Fibroblast of the aortic adventitia (primary cell): ENCODE measurements at places on chromosomes 2 and 18. TPM values are rescaled to one million over a fixed set of nuclear protein-coding genes. Genes with fewer than 3 reads are reported as not detected.

GRCh38 chr2:200787351-200788120, 24.2 kb upstream of the BZW1 start:
- DNase-seq, result peak; percentile 97

KCNK3 gene
- total RNA-seq, result 2.3 TPM in 1 of 2 replicates, not detected in the other

CENPA gene
- 9.2 TPM in 1 of 2 replicates, not detected in the other for total RNA-seq

GRCh38 chr18:79687806-79688205, 8.2 kb downstream of the CTDP1 start:
- peak; percentile 6 for DNase-seq

IL1F10 gene
- not detected in 2 replicates for total RNA-seq

ITPRIPL1 gene
- total RNA-seq, result 2.5 and 3.4 TPM in 2 replicates

- DNase-seq, result no peak
Measured at GRCh38 chr18:59699061-59699460, 1.8 kb upstream of the CCBE1 start.

FHOD3 gene
- total RNA-seq, result 3.0 and 3.3 TPM in 2 replicates

DNA sequence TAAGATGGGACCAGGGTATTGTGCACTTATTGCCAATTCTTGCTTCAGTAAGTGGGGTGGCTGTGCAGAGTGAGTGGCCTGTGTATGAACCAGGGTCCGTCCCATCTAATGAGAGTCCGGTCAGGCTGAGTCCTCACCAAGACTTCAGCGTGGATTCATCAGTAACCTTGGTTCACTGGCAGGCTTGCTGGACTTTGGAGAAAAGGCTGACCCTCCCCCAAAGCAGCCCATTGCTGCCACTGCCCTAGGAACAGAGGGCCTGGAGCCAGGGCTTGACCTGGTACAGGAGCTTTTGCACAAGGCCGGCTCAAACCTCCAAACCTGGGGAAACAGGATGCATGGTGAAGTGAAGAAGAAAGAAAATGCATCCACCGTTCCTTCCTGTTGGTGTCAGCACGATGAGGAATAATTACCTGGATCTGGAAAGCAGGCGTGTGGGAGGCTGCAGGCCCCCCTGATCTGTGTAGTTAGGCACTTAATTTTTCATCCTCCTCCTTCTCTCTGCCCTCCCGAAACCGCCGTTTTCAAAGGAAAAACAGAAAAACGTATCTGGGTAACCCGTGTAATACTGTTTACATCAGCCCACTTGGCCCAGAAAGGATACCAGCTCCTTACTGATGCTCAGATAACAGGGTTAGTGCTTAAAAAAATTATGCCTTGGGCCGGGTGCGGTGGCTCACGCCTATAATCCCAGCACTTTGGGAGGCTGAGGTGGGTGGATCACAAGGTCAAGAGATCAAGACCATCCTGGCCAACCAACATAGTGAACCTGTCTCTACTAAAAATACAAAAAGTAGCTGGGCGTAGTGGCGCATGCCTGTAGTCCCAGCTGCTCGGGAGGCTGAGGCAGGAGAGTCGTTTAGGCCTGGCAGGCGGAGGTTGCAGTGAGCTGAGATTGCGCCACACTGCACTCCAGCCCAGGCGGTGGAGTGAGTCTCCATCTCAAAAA, 147.7 kb downstream of the TGIF1 start:
- no peak for DNase-seq

LONRF2 gene
- 1.8 and 2.0 TPM in 2 replicates for total RNA-seq

SCN1A gene
- 0.09 and 0.16 TPM in 2 replicates for total RNA-seq

LRRTM1 gene
- total RNA-seq, result 0.09 TPM in 1 of 2 replicates, not detected in the other

MREG gene
- total RNA-seq, result 2.2 and 2.8 TPM in 2 replicates

- no peak for DNase-seq
Measured at GRCh38 chr18:37176621-37176934, 347.7 kb downstream of the KIAA1328 start.

MAP2 gene
- total RNA-seq, result 2.1 and 26.5 TPM in 2 replicates

ALLC gene
- total RNA-seq, result not detected in 2 replicates

KIF5C gene
- total RNA-seq, result 0.09 TPM in 1 of 2 replicates, not detected in the other

- DNase-seq, result no peak
Measured at GRCh38 chr18:52813635-52814416, 473.8 kb downstream of the DCC start.
